ENCODE measurements at places on chromosomes 6 and 20.
A peak's percentile ranks its signal among the peaks of the same experiment; 100 is the strongest.

GRCh38 chr6:81749707-81750106 is 2.8 kb downstream of the TENT5A start:
- no peak for DNase-seq

DNA sequence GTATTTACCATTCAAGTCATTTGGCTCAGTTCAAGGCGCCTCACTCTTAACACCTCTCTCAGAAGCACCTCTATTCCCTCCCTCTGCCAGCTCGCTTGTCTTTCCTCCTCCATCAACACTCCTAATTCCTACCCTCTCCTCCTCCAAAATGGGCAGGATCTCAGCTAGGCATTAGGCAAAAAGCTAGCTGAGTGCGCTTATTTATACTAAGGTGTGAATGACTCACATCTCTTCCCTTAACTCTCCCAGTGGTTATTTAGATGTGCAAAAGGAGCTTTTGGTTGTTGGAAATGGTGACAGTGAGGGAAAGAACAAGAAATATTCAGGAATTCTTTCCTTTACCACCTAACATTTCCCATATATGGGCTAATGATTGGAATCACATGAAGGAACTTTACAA is 29.1 kb downstream of the PACSIN1 start:
- no peak for DNase-seq

DNA sequence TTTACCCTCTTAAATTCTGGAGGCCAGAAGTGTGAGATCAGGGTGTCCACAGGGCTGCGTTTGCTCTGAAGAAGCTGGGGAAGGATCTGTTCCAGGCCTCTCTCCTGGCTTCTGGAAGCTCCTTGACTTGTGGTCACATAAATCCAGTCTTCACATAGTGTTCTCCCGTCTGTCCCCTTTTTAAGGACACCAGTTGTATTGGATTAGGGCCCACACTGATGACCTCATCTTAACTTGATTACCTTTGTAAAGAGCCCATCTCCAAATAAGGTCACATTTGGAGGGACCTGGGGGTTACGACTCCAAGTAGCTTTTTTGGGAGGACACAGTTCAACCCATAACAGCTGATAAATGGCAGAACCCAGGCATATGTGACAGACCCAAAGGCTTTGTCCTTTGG is 20.0 kb upstream of the WFDC2 start:
- DNase-seq: no peak

- DNase-seq: no peak
Measured at GRCh38 chr20:60600036-60600435, 641.8 kb downstream of the CDH26 start.

DNA sequence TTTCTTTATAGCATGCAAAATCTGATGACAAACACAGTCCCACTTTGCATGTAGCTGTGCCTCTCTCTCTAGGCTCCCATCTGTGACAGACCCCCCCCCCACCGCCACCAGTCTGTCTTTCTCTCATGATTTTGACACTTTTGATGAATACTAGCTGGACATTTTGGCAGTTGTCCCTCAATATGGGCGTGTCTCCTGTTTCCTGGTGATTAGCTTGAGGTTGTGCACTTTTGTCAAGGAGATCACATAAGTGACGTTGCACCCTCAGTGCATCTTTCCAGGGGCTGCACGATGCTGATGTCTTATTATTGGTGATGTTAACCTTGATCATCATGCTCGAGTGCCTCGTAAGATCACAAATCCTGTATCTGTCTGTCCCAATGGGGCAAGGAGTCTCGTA is 155.1 kb downstream of the EYA2 start:
- DNase-seq: no peak

DNA sequence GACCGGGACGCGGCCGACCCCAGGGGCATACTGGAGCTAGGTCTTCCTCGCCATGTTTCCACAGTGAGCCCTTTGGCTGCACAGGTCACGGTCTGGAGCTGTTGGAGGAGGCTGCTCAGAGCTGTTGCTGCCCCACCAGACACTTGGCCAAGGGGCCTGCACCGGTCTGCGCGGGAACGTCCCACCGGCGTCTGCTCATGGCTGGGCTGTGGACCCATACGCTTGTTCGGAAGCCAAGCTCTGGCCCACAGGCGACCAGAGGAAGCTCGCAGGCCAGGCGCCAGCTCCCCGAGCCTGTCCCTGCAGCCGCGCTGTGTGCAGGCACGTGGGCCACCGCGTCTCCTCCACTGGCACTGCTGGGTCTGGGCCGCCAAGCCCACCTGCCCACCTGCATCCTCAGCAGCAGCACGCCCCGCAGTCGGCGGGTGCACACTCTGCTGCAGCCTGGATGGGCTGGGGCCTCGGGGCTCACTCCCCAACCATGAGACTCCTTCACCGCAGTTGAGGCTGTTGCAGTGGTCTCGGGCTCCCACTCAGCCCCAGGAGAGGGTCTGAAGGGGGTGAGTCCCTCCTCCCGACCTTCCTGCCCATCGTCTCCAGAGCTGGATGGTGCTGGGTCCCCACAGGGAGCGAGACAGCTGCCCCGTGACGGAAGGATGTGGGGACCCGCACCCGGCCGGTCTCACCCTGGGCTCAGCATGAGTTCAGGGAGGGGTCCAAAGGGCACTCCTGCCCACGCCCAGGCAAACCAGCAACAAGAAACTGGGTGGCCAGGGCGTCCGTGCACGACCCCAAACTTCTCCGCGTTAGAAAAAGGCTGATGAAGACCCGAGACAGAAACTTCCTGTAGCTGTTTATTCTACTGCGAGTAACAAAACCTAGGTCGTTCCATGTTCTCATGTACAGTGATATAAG is 15.5 kb upstream of the TCFL5 start:
- no peak for DNase-seq

DNA sequence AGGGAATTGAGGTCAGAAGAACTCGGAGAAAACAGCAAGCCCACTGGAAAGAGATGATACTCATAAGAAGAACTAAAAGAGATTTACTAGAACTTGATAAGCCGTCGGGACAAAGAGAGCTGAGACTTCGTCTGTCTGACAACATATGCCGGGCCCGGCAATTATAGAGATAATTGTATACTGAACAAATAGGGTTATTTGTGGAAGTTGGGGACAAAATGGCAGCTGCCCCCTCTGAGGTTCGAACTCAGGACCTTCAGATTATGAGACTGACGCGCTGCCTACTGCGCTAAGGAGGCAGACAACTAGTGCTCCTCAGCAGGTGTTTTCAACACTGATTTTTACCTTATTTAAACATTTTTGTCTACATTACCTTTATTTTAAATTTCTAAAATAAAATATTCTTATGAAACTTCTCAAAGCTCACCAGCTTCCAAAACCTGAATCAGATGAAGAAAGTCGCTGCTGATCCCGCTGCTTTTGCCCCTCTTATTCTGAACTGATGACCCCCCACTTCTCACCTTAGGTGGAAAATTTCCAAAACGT is 29.3 kb upstream of the TRIM27 start:
- peak; percentile 44 for DNase-seq
